ENCODE measurements at places on chromosomes 2 and 18.
A peak's percentile ranks its signal among the peaks of the same experiment; 100 is the strongest.

DNA sequence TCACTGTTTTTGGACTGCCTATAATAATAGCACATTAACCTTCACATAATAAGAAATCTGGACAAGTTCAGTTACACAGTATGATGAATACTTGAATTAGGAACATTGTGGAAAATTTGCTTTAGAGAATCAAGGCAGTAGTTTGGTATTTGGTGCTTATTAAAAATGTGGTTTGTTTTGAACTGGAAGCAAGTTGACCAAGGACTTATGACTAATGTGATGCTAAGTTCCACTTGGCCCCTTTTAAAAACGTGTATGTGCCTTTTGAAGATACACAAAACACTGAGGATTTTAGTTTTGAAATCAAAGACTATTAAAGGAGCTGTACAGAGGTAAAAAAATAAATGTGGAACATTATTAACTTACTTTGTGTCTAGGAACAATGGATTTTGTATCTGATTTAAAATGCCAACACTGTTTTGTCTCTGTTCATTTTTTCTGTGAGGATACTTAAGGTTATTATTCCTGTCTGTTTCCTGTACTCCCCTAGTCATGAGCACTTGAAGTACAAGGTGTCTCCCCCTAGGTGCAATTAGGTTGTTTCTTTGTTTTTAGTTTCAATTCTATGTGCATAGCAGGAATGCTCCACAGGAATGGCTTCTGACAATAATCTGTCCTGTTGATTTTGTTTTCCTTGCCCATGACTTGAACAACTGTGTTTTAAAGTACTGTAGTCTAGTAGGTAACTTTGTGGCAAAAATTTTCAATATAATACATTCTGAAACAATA, 49.6 kb upstream of the PTH2R start:
- no peak for DNase-seq

DNA sequence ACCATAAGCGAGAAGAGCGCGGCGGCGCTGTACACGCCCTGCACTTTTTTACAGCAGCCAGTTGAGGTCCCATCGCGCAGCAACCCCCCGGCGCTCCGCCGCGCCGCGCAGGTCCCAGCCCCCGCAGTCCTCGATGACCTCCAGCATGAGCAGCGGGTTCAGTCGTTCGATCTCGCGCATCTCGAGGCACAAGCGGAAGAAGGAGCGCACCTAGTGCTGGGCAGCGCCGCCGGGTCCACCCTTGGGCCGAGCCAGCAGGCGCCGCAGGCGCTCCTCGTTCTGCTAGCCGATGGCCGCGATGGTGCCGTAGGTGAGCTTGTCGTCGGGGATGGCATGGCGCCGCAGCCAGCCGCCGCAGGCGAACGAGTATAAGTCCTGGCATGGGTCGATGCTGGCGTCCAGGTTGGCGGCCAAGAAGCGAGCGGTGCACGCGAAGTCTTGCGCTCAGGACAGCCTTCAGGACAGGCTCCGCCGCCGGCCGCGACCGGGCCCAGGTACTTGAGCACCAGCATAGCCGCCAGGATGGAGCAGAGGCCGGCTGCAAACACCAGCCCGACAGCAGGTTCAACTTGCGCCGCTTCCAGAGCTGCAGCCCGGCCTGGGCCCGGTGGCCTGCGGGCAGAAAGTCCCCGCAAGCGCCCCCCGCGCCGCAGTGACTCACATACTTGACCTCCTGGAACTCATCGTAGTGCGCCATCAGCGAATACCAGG, 8.3 kb downstream of the ALPP start:
- DNase-seq, result no peak

GRCh38 chr2:170530284-170530745, 184.8 kb upstream of the SP5 start:
- peak; percentile 78 for DNase-seq

DNA sequence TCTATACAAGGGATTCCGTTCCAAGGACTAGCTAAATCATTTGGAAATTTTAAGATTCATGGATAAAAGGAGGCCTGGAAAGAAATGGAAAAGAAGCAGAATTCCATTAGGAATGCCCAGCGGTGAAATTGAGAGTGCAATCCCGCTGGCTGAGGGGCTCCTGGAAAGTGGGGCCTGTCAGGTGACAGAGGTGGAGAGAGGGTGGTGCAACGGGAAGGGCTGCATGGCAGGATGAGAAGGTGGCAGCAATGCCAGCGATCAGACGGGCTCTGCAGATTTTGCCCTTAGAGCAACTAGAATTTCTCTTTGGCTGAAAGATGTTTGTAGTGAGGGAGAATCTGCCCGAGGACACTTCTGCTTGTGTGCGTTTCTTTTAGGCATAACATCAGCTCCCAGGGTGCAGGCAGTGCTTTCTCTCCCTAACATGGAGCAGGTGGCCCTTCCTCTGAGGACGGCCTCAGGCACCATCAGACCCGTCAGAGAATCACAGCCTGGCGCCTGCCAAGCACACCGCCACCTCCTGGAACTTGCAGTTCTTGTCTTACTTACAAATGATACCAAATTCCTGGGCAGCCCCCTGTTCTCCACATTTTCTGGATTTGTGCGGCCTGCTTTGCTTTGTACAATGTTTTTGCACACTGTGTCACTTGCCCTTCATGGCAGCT, 261.6 kb downstream of the NDUFA10 start:
- DNase-seq, result no peak

GRCh38 chr2:200640901-200641300, 55.1 kb downstream of the AOX1 start:
- peak; percentile 61 for DNase-seq

DNA sequence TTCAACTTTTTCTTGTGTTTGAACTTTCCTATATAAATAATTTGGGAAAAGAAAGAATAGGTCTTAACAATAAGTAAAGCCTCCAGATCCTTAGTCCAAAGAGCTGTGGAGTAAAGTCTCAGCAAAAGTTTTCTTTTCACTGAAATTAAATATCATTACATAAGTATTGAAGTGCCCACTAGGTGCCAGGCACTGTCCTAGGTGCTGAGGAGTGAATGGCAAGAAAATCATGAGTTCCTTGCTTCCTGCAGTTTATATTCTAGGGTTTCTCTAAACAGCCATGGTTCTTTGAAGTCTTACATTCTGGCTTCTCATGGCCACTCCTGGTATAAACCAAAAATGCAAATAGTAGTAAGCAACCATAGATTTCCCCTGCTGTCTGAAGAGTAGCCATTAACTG, 59.7 kb downstream of the SPP2 start:
- no peak for DNase-seq

- DNase-seq, result peak; percentile 26
Observed at GRCh38 chr18:28175930-28176697, 816 bp downstream of the CDH2 start.

DNA sequence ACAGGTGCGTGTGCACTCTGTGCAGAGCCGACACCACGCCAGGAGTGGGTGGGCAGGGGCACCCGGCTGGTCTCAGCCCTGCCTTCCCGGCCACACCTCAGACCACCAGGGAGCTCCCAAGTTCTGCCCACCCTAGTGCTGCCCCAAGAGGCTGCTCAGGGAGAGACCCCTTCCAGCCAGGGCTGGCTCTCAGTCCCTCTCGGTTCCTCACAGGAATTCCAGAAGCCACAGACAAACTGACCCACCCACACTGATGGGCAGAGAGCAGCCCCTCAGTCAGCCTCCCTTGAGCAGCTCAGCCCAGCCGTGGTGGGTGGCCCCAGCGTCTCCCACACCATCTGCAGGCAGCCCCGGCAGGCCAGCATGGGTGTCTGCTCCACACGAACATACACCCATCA, 33.8 kb downstream of the GPC1 start:
- DNase-seq, result no peak

GRCh38 chr2:154452906-154453493, 245.5 kb upstream of the KCNJ3 start:
- DNase-seq, result no peak

DNA sequence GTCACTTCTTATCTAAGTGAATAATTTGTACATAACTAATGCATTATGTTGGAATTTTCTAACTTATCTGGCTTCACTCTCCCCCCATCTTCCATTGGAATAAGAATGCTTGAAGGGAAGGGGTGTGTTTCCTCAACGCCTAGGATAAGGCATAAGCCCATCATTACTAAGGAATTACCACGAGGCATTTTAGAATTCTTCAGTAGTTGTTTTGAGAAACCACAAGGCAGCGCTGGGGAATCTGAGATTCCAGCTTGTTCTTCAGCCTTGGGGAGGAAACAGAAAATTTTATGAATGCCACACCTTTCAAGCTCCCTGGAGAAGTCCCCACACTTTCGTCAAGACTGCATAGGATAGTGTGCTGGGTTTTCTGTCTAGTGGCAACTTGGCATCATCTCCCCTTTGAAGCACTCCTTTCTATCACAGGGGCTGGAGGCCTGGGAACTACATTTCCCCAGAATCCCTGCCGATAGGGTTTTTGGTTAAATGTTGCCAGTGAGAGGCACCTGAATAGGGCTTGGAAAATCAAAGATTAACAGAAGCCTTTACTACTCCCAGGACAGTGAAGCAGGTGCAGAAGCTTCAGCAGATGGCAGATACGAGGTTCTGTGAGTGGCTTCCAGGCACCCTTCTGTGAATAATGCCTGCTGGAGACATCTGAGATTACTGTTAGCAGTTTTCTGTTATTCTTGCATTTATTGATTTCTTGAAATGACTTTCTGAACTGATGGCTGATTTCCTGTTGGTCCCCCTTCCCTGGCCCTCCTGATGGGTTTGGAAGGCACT, 192.7 kb upstream of the REV1 start:
- no peak for DNase-seq

- no peak for DNase-seq
Observed at GRCh38 chr2:28271919-28272250, 120.8 kb upstream of the FOSL2 start.

DNA sequence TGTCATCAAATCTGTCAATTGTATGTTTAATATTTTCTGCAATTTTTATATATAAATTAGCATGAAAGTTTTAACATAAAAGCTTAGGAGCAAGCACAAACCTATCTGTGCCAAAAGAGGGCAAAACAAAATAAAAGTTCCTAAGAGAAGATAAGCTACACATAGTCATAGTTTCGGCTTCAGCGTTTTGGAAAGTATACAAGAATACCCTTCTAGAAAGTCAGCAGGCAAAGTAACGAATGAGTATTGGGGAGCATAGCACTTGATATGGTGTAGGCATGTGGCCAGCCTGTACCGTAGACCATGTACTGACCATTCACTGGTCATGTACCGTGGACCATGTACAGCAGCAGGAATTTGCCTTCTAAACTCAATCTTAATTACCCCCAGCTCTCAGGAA, 156.1 kb downstream of the TMEM247 start:
- no peak for DNase-seq

- no peak for DNase-seq
Observed at GRCh38 chr2:151777487-151777886, 43.2 kb upstream of the NEB start.

DNA sequence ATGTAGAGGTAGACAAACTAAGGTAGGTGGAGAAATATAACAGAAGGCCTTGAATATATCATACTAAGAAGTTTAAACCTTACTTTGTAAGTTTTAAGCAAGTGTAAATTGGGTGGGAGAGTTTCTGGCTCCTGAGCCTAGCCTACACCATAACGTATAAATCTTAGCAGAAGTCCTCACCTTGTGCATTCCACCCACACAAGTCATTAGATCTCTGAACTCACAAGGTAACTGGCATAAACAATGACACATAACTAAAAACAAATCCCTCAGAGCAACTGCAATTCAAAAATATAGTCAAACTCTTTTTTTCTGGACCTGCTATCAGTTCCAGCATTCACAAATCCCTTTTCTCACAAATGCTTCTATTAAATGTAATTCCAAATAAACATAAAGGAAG, 9.4 kb downstream of the REV1 start:
- no peak for DNase-seq

DNA sequence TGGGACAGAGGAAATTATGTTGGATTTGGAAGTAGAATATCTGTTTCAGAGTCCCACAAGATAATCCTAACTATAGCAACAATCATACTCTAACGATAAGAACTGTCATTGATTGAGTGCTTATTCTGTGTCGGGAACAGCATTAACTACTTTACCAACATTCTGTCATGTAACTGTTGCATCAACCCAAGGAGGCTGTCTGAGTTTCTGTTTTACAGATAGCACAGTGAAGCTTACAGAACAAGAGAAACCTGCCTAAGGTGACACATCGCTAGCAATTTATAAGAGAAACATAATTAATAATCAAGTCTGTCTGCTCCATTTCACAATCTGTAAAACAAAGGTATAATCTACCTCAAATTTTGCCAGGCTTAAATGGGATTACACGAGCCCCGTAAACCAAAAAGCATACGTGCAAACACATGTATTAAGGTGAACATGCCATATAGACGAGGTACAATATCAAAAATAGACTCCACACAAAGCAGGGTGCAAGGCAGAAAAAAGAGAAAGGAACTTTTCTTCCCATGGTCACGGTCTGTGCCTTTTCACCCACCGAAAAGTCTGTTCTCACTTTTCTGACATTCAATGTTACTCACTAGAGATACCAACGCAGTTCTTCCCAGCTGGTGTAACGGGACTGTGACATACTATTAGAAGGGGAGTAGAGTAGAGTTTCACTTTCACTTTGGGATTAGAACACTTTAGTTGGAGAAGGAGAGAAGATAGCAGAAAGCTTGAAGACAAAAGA, 37.2 kb upstream of the SLC8A1 start:
- DNase-seq, result no peak

GRCh38 chr2:120469426-120469825, 123.5 kb downstream of the INHBB start:
- peak; percentile 38 for DNase-seq

DNA sequence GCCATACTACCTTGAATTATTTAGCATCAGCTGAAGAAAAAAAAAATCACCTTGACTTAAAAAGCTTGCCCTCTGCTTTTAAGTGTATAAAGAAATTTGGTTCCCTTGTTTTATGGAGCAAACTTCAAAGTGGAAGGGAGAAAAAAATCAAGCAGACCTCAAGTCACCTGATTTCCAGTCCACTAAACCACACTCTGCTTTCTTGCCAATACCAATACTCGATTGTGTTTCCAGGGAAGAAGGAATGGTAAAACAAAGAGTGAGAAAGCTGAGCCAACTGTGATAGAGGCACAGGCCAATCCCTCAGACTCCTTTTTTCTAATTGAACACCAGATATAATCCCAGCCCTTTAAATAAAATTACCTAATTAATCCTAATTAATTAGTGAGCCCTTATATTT, 587.3 kb downstream of the ARHGAP15 start:
- no peak for DNase-seq

DNA sequence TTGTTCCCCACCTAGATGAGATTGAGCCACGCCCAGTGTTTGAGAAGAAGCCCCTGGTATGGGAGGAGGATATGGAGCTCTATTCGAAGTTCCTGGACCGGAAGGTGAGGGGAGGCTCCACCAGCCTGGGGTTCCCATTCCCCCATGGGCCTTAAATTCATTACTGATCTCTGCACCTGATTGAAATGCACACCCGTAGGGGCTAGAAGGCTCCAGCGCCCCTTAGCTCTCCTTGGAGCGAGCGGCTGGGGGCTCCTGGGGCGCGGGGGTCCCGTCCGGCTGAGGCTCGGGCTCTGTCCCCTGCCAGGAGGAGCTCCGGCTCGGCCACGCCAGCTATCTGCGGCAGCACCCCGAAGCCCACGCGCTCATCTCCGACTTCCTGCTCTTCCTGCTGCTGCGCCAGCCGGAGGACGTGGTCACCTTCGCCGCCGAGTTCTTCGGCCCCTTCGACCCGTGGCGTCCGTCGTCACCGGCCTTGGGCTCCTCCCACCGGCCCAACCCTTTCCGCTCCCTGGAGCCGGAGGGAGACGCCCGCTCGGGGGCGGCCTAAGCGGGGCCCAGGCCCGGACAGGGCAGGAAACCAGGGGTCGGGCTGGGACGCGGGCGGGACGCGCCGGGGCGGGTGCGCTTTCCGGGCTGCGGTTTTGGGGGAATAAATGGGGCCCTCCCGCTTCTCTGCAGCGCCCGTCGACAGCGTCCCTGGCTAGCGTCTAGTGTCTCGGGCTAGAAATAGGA, 10.9 kb downstream of the CATIP start:
- peak; percentile 80 for DNase-seq

- DNase-seq, result no peak
Observed at GRCh38 chr18:12990123-12990475, 1.1 kb upstream of the CEP192 start.

- DNase-seq, result no peak
Observed at GRCh38 chr2:159613091-159613490, 3.3 kb downstream of the BAZ2B start.
